ENCODE measurements at places on chromosomes 3 and 15. TPM values are rescaled to one million over a fixed set of nuclear protein-coding genes. Genes with fewer than 3 reads are reported as not detected.
A peak's percentile ranks its signal among the peaks of the same experiment; 100 is the strongest.

DNA sequence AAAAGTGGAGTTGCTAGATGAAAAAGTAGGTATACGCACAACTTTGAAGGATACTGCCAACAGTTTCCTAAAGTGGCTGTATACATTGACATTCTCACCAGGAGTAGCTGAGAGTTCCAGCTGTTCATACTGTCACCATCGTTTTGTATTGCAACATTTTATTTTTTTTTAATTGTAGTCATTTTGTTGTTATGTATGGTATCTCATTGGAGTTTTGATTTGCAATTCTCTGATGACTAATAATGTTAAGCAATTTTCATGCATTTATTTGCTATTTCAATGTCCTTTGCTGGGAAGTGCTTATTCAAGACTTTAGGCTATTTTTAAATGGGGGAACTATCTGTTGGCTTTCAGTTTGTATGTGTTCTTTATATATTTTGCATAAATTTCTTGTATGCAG lies 185.1 kb upstream of the TGFBR2 start:
- no peaks in the 10 kb centered on the region for H3K4me1 ChIP-seq
- DNase-seq: no peak
- no peaks in the 10 kb centered on the region for H3K36me3 ChIP-seq
- H3K4me3 ChIP-seq: no peak overlapping the region
- no peaks in the 10 kb centered on the region for H3K27me3 ChIP-seq
- H3K27ac ChIP-seq: no peak overlapping the region

Gene GOLGA8O
- total RNA-seq: 1.5 TPM

DNA sequence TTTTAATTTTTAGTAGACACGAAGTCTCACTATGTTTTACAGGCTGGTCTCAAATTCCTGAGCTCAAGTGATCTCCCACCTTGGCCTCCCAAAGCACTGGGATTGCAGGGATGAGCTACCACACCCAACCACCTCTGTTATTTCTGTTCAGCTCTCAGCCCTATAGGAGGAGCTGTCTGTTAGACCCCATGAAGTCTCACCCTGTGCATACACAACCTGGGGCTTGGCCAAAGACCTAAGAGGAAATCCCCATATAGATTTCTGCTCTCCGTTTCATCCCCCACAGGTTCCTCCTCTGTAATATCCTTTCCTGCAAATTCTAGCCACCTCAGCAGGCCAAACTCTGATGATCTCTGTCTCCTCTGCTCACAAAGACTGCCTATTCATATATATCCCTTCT lies 56.6 kb upstream of the CTDSPL2 start:
- H3K27me3 ChIP-seq: no peaks in the 10 kb centered on the region
- DNase-seq: no peak
- H3K27ac ChIP-seq: no peak overlapping the region

Gene IL16
- 143 TPM for total RNA-seq

DNA sequence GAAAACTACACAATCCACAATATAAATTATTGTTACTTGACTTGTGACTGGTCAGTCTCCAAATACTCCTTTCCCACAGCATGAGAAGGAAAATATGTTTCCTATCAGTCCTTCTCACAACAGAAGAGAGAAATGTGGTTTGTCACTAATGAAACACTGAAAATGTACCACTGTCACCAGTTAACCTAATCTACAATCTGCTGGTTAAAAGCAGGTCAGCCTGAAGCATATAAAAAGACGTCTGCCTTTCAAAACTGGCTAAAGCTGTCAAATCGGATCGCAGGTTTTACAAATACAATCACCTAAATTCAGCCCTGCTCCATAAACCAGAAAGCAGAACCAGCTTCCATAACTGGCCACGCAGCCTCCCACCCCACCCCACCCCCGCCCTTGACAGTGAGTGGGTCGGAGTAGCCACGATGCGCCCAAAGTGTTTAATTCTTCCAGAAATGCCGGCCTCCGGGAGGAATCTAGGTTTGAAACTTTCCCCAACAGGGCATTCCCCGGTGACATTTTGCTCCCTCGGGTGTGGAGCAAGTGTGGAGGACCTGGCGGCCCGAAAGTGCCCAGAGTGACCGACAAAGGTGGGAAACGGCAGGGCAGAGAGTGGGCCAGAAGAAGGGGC lies 682 bp downstream of the ETFA start:
- peak overlapping the region; percentile 97 for H3K4me3 ChIP-seq
- peaks cover 4% of the 10 kb centered on the region for H3K4me1 ChIP-seq
- DNase-seq: no peak
- H3K27ac ChIP-seq: peak overlapping the region; percentile 40

GRCh38 chr3:8875836-8876235 lies 87.4 kb downstream of the RAD18 start:
- no peak overlapping the region for H3K27ac ChIP-seq
- no peaks in the 10 kb centered on the region for H3K36me3 ChIP-seq
- DNase-seq: no peak
- H3K4me3 ChIP-seq: no peak overlapping the region

DNA sequence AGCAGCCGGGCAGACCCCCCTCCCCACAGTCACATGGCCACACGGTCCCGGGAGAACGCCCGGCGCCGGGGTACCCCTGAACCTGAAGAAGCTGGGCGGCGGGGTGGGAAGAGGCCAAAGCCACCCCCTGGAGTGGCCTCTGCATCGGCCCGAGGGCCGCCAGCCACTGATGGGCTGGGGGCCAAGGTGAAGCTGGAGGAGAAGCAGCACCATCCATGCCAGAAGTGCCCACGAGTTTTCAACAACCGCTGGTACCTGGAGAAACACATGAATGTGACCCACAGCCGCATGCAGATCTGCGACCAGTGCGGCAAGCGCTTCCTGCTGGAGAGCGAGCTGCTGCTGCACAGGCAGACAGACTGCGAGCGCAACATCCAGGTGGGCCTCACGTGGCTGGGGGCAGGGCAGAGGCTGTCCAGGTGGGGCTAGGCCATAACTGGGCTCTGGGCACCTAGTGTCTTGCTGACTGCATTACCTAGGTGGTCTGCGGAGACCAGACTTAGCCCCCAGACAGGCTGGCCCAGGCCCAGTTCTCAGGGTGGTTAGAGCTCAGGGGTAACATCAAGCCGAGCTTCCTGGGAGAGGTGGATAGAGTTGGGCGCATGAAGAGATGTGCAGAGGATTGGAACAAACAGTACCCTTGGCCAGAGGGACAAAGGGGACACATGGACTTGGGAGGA lies 6.1 kb downstream of the ZBTB47 start:
- peaks cover 9% of the 10 kb centered on the region for H3K27me3 ChIP-seq
- no peak overlapping the region for H3K27ac ChIP-seq
- no peaks in the 10 kb centered on the region for H3K36me3 ChIP-seq
- no peak for DNase-seq

Gene MGA
- total RNA-seq: 54.7 TPM

- DNase-seq: no peak
- peaks cover 4% of the 10 kb centered on the region for H3K27me3 ChIP-seq
- no peak overlapping the region for H3K27ac ChIP-seq
- H3K36me3 ChIP-seq: no peaks in the 10 kb centered on the region
- H3K4me1 ChIP-seq: no peaks in the 10 kb centered on the region
- no peak overlapping the region for H3K4me3 ChIP-seq
These were observed 9.5 kb downstream of the LRRC49 start for GRCh38 chr15:70902107-70902506.

DNA sequence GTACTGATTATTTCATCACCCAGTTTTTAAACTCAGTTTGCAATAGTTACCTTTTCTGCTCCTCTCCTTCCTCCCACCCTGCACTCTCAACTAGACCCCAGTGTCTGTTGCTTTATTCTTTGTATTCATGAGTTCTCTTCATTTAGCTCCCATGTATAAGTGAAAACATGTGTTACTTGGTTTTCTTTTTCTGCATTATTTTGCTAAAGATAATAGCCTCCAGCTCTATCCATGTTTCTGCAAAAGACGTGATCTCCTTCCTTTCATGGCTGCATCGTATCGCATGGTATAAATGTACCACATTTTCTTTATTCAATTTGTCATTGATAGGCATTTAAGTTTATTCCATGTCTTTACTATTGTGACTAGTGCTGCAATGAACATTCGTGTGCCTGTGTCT lies 79.0 kb downstream of the NAALADL2 start:
- H3K27ac ChIP-seq: no peak overlapping the region
- H3K36me3 ChIP-seq: no peaks in the 10 kb centered on the region
- H3K4me1 ChIP-seq: no peaks in the 10 kb centered on the region
- no peaks in the 10 kb centered on the region for H3K27me3 ChIP-seq
- DNase-seq: no peak
- H3K4me3 ChIP-seq: no peak overlapping the region

GRCh38 chr3:81968658-81969057 lies 207.2 kb upstream of the GBE1 start:
- H3K27me3 ChIP-seq: no peaks in the 10 kb centered on the region
- H3K27ac ChIP-seq: no peak overlapping the region
- no peak overlapping the region for H3K4me3 ChIP-seq
- no peak for DNase-seq

DNA sequence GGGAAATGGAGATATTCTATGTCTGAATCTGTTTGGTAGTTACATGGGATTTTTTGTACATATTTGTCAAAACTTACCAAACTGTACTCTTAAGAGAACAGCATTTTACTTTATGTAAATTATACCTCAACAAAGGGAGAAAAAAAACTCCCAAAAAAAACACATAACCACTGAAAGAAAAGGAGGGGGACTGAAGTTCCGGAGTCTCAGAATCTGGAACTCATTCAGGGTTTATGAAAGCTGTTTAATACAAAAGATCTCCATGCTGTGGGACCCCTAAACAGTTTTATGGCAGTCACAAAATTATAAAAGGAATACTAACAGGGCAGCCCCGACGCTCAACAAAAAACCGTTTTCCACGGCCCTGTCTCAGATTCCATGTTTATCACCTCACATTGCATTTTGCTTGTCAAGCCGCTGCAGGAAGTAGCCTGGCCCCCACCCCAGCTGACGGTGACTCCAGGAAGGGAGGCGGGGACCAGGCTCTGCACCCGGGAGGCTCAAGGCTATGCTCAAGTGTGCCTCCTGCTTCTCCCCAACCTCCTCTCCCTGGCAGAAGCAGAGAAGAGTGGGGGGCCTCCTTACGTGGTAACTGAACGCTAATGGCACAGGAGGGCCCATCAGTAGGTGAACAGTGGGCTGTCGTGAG lies 29.3 kb downstream of the RFT1 start:
- H3K4me1 ChIP-seq: no peaks in the 10 kb centered on the region
- DNase-seq: peak; percentile 34
- no peaks in the 10 kb centered on the region for H3K27me3 ChIP-seq
- no peak overlapping the region for H3K4me3 ChIP-seq
- peaks cover 64% of the 10 kb centered on the region for H3K36me3 ChIP-seq
- peak overlapping the region; percentile 1 for H3K27ac ChIP-seq

Gene ADGRG7
- not detected for total RNA-seq

DNA sequence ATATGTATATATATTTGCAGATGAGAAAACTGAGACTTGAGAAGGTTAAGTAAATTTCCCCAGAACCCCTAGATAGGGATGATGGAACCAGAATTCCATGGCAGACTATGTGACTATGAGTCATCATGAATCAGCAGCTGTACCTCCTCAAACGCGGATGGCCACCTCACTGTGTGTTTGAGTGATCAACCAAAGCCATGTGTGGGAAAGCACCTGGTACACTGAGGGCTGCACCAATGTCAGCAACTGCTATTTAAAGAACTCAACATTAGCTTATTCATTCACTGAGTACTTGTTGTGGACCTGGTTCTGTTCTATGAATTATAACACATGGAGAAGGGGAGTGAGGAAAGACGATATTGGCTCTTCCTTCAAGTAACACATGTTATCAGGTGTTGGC lies 377.0 kb downstream of the GAP43 start:
- H3K36me3 ChIP-seq: no peaks in the 10 kb centered on the region
- no peak for DNase-seq
- no peak overlapping the region for H3K27ac ChIP-seq
- no peaks in the 10 kb centered on the region for H3K4me1 ChIP-seq
- H3K4me3 ChIP-seq: no peak overlapping the region

- no peak for DNase-seq
- no peaks in the 10 kb centered on the region for H3K27me3 ChIP-seq
- H3K4me1 ChIP-seq: peaks cover 4% of the 10 kb centered on the region
- H3K27ac ChIP-seq: no peak overlapping the region
- H3K4me3 ChIP-seq: no peak overlapping the region
These were observed 7.6 kb downstream of the ZMAT3 start for GRCh38 chr3:179063945-179064560.

DNA sequence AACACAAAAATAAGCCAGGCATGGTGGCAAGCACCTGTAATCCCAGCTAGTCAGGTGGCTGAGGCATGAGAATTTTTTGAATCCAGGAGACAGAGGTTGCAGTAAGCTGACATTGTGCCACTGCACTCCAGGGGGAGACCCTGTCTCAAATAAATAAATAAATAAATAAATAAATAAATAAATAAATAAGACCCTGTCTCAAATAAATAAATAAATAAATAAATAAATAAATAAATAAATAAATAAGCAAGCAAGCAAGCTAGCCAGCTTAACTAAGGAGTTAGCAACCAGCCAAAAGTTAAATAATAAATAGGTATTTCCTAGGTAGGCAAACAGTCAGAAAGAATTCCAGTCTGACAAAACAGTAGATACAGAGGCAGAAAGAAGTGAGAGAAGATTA lies 123.9 kb downstream of the GALK2 start:
- no peaks in the 10 kb centered on the region for H3K4me1 ChIP-seq
- H3K27me3 ChIP-seq: no peaks in the 10 kb centered on the region
- H3K36me3 ChIP-seq: peaks cover 7% of the 10 kb centered on the region
- no peak overlapping the region for H3K27ac ChIP-seq

DNA sequence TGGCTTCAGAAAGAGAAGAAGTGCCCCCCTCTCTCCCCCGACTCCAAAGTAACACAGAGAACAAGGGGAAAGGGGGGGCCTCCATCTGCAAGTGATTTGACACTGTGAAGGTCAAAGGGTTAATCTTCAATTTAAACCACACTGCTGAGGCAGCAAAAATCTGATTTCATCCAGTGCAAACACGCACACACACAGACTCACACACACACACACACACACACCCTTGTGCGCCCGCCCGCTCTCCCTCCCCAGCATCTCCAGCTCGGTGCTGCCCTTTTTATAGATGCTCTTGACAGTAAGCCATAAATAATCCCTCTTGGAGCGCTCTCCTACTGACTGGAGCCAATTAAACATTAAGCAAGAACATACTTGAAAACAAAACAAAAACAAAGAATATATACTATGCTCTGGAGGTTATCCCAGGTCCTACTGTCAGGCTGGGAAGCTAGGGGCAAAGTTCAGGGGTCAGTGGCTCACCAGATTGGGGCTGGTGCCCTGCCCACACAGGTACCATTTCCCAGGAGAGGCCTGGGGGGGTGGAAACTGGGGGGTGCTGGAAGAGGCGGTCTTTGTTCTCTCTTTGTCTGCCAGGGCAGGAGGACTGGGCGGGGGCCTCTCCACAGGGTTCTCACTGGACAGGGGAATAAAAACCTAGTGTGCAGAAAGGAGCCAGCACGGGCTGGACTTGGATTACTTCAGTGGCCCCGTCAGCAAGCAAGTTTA lies 16.3 kb downstream of the BMF start:
- H3K27ac ChIP-seq: no peak overlapping the region
- H3K36me3 ChIP-seq: no peaks in the 10 kb centered on the region
- no peak overlapping the region for H3K4me3 ChIP-seq
- H3K27me3 ChIP-seq: peaks cover 4% of the 10 kb centered on the region
- no peak for DNase-seq

Gene ANP32A
- 93.2 TPM for total RNA-seq

Gene ITIH1
- total RNA-seq: not detected
